Chondrocyte (in vitro differentiated cells): ENCODE measurements at places on chromosomes 2 and 18.
A peak's percentile ranks its signal among the peaks of the same experiment; 100 is the strongest.

DNA sequence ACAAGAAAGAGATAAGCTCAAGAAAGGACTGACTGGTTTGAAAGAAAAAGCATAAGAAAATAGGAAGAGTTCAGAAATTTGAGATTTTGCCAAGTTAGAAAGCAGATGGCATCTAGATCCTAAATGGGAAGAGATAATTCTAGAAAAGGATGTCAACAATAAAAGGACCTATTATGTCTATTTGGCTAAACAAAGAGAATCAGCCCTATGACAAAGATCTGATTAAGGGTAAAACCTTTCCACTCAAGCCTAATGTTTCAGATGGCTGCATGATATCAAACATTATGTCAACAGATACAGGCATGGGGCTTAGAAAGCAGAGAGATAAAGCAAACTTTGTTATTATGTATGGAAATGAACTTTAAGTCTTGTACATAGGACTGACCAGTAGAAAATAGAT, 465.0 kb upstream of the TRIB2 start:
- no peak for DNase-seq

- DNase-seq = no peak
Measured at GRCh38 chr2:223993634-223994232, 36.5 kb downstream of the MRPL44 start.

GRCh38 chr2:236576087-236576486, 6.5 kb downstream of the ACKR3 start:
- no peak for DNase-seq

- DNase-seq = no peak
Measured at GRCh38 chr18:22816266-22817176, 116.6 kb upstream of the RBBP8 start.

- no peak for DNase-seq
Measured at GRCh38 chr2:210288408-210288807, 26.6 kb downstream of the MYL1 start.

DNA sequence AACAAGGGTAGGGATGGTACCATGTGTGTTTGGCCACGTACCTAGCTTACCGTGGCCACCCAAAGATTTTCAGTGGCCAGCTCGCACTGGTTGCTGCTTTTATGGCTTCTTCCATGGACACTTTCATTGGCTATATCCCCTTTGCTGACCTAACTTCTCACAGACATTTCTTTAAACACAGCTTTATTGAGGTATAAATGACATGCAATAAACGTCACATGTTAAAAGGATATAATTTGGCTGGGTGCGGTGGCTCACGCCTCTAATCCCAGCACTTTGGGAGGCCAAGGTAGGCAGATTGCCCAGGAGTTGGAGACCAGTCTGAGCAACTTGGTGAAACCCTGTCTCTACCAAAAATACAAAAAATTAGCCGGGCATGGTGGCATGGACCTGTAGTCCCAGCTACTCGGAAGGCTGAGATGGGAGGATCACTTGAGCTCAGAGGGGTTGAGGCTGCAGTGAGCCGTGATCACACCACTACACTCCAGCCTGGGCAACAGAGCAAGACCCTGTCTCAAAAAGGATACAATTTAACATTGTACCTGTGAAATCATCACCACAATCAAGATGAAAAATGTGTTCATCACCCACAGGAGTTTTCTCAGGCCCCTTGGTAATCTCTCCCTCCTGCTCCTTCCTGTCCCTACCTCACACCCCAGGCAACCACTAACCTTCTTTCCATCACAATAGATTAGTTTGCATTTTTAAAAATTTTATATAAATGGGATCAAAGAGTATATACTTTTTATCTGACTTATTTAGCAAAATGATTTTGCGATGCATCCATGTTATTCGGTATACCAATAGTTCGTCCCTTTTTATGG, 127.8 kb upstream of the PPP1CB start:
- no peak for DNase-seq

DNA sequence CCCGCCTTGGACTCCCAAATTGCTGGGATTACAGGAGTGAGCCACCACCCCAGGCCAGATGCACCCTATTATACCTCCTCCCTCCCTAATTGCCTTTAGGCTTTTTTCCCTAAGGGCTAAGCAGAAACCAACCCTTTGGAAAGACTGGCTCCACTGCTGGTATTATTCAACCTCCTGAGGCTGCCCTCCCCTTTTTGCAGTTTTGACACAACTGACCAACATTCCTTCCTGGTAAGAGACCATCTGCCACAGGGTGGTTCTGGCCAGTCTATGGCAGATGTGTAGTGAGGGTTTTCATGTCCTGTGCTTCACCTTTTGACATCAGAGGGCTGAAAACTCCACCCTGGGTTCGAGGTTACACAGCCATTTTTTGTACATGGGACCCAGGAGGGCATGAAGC, 1785.3 kb upstream of the CELF4 start:
- no peak for DNase-seq

DNA sequence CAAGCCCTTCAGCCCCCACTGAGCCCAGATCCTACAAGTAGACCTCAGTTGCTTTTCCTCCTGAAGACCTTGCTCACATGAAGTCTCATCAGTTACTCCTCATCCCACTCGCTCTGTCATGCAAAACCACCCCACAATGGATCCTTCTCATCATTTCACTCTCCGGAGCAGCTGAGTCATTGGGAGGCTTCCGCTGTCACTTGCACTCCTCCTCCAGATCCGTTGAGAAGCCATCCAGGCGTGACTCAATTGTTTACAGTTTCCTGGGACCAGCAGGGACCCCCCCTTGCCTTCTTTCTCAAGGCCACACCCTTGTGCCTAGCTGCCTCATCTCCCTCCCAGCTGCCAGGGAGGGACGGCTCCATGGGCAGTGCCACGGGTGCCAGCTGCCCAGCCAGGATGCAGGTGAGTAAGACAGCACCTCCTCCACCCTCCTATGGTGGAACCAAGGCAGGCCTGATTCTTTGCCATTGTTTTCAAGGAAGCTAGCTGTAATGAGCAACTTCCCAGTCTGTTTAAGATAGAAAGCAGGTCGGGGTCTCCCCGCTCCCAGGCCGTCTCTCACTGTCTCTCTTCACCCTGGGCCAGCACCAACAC, 16.3 kb downstream of the GPR55 start:
- peak; percentile 41 for DNase-seq

DNA sequence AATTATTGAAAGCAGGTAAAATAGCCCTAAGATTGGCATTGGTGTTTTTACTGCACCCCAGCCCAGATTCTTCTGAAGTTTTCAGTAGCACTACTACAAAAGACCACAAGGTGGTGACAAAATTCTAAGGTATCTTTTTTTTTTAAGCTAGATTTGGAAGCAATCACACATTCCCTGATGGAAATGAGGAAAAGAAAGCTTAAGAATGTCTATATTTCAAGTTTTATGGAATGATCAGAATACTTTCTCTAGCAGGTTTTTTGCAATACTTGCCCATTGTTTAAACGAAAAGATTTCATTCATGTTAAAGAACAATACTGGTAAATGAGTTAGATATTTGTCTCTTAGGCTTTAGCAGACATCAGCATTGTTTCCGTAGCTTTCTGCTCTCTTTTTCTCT, 32.1 kb upstream of the ZNF638 start:
- DNase-seq = no peak

DNA sequence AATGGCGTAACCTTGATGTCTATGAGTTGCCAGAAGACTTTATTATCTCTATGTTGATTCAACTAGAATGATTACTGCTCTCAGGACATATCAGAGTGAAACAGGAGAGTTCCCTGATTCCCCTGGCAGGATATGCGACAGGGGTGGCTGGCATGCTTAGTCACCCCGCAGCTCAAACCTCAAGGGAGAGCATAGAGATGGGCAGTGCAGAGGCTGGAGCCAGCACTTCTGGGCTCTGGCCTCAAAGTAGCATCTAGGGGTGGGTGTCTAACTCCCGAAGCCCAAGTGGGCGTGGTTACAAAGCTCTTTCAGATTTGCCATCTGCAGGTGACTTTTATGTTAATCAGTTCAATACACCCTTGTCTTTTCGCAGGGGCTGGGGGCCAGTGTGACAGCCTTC, 391.6 kb downstream of the ADCYAP1 start:
- no peak for DNase-seq

- no peak for DNase-seq
Measured at GRCh38 chr2:10778724-10779115, 33.9 kb downstream of the PDIA6 start.

DNA sequence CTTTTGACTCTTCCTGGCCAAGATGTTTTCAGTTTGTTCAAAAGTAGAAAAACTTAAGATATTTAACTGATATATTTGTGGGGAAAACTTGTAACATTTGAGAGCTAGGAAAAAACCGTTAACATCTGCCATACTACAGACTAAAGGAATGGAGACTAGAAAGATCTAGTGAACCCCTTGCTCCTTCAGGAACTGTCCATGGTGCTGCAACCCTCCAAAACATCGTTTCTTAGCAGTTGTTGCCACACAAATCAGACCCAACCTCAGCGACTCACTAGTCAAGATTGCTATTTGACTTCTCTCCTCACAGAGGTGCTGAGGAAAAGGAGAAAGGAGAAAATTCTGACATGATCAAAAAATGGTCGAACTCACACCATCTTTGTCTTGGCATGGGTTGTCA, 393.8 kb upstream of the LYPD1 start:
- DNase-seq = no peak

GRCh38 chr18:30927042-30927441, 115.5 kb downstream of the DSC3 start:
- no peak for DNase-seq

DNA sequence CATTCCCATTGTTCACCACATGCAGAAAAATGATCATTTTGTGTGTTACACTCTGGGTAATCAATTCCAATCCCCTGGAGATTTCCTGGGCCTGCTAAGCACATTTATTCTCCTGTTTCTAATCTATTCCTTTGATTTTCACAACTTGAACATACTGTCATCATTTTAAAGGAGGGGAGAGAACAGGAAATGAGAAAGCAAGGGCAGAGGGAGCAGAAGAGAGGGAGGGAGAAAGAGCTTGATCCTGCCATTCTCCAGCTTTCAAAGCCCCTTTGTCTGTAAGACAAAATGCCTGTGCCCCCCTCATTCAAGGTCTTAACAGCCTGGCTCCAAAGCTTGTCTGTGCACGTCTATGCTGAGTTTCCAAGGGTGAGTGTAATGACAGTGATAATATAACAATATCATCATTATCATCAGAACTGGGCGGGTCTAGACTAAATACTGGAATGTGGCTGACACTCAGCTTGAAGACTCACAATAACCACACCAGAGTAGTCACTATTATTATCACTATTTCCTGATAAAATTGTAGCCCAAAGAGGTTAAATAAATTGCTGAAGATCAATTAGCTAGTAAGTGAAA, 164.4 kb upstream of the KLHL29 start:
- DNase-seq = no peak

- DNase-seq = no peak
Measured at GRCh38 chr2:65530547-65531320, 98.3 kb upstream of the SPRED2 start.

GRCh38 chr2:100416397-100416934, 1.0 kb downstream of the CHST10 start:
- DNase-seq = no peak

DNA sequence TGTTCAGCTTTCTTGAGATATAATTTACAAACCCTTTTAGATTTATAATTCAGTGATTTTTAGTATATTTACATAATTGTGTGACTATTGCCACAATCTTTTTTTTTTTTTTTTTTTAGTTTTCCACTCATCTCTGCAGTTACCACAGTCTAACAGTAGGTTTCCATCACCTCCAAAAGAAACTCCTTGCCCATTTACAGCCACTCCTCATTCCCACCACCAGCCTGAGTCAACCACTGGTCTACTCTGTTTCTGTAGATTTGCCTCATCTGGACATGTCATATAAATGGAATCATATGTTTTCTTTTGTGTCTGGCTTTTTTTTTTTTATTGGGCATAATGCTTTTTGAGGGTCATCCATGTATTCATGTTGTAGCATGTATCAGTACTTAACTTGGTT, 16.1 kb downstream of the MTX2 start:
- DNase-seq = no peak

- DNase-seq = no peak
Measured at GRCh38 chr18:50790948-50791347, 28.9 kb downstream of the MRO start.

DNA sequence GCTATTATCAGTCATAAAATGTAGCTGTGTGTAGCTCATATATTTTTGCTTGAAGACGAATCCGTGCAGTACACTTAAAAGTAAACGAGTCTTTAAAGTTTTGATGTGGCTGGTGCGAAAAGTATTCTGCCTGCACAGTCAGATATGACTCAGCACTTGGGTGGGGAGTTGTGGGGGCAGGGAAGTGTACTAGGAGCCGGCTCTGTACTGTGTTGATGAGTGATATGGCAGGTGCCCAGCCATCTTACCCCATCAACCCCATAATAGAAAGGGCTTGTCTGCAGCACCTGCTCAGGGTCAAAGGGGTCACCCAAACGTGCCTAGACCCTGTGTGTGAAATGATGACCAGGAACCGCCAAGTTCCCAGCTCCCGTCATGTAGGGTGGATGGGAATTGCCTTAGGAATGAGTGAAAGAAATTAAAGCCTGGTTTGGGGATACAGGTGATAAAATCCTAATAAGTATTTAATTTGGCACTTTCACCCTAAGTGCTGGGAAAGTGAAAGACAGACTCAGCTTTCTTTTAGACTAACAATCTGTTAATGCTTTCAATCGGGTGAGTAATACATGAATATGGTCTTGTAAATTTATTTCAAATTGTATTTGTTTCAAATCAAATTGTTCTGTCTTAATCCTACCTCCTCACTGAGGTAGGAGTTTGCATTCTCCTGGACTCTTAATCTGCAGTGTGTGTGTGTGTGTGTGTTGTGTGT, 48.0 kb downstream of the BCL2L11 start:
- no peak for DNase-seq

DNA sequence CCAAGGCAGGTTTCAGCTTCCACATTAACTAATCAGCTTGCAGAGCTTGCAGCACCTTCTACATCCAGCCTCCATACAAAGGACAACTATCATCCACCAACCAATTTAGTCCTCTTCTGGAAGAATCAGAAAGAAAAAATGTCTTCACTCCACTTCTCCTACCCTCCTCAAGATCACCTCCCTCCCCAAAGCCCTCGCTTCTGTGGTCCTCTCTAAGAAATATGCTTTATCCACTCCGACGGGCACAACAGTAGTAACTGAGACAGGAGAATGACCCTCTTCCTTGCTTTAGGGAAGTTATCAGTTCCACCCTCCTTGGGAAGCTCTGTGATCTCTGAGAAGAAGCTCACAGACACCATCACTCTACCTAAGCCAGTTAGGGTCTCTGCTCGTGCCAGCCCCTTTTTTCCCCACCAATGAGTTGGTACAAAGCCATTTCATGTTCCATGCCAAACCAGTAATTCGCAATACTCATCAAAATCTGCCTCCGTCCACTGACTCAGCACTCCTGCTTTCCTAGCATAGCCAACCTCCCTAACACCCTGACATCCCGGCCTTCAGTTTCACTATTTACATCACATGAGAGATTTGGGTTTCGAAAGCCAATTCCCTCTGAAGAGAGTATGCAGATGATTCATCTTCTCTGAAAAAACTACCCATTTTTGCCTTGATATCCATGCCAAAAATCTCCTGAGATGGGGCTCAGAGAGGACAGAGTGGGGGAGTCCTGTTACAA, 114.1 kb upstream of the PKDCC start:
- DNase-seq = no peak

- no peak for DNase-seq
Measured at GRCh38 chr18:3401669-3402620, 48.0 kb upstream of the TGIF1 start.
